GM13977 (cell line): ENCODE measurements at places on chromosomes 6 and 20.

- no peak for DNase-seq
Observed at GRCh38 chr20:36768768-36769430, 4.7 kb downstream of the DSN1 start.

GRCh38 chr6:128952902-128953301 is 70.0 kb downstream of the LAMA2 start:
- no peak for DNase-seq

- DNase-seq: no peak
Observed at GRCh38 chr6:98769546-98769945, 64.8 kb upstream of the POU3F2 start.

- no peak for DNase-seq
Observed at GRCh38 chr6:162736961-162737360, 9.2 kb downstream of the PACRG start.

GRCh38 chr20:32343439-32343838 is 14.7 kb upstream of the ASXL1 start:
- DNase-seq: no peak

- DNase-seq: no peak
Observed at GRCh38 chr6:16320533-16321340, 82.3 kb downstream of the GMPR start.

GRCh38 chr20:41701588-41702348 is 83.6 kb upstream of the CHD6 start:
- DNase-seq: no peak

DNA sequence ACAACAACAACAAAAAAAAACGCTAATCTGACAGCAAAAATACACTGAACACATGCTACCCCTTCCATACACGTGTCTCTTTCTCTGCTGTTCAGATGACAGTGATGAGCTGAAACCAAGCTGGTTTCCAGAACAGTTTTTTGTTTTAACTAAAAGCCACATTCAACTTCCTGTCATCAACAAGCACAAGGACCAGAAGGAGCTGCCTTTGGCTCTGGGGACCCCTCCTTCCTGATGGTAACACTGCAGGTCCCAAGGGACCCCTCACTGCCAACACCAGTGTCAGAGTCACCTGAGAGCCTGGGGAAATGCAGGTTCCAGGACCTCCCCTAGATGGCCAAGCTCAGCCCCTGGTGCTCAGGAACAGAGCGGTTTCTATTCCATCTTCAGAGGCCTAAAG is 6.0 kb downstream of the CST7 start:
- peak; percentile 49 for DNase-seq

GRCh38 chr6:129678463-129678862 is 31.5 kb downstream of the ARHGAP18 start:
- no peak for DNase-seq

DNA sequence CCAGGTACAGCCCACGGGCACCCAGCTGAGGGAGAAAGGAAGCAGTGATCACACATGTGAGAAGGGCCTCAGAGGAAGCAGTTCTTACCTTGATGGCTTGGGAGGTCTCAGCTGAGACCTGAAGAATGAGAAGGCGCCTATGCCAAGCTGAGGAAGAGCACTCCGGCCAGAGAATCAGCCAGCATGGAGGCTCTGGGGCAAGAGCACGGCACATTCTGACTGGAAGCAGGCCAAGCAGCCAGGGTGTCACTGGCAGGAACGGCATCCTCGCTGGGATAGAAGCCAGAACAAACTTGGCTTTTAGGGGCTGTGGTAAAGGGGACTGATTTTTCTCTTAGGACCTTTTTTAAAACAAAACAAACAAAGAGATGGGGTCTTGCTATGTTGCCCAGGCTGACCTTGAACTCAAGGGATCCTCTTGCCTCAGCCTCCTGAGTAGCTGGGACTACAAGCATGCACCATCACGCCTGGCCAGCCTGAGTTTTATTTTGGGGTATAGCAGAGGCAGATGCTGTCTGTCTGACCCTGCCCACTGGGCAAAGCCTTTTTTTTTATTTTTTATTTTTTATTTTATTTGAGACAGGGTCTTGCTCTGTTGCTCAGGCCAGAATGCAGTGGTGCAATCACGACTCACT is 17.6 kb downstream of the GHRH start:
- no peak for DNase-seq

DNA sequence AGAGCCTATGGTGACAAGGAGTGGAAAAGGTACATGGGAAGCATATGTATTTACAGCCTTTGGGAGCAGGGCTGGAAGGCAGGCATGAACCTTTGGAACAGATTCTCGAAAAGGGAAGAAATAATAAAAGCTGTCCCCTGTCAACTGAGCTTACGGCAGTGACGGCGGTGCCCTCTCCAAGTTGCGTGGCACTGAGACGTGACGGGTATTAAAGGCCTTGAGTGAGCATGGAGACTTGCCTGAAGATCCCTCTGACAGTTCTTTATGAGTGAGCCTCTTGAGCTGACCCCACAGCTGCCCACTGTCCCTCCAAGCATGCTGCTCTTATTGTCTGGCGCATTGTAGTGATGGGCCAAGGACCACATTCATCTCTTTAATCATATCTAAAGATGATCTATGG is 388.5 kb downstream of the ZFAND3 start:
- DNase-seq: no peak

GRCh38 chr20:9025011-9025410 is 43.9 kb upstream of the PLCB4 start:
- no peak for DNase-seq

DNA sequence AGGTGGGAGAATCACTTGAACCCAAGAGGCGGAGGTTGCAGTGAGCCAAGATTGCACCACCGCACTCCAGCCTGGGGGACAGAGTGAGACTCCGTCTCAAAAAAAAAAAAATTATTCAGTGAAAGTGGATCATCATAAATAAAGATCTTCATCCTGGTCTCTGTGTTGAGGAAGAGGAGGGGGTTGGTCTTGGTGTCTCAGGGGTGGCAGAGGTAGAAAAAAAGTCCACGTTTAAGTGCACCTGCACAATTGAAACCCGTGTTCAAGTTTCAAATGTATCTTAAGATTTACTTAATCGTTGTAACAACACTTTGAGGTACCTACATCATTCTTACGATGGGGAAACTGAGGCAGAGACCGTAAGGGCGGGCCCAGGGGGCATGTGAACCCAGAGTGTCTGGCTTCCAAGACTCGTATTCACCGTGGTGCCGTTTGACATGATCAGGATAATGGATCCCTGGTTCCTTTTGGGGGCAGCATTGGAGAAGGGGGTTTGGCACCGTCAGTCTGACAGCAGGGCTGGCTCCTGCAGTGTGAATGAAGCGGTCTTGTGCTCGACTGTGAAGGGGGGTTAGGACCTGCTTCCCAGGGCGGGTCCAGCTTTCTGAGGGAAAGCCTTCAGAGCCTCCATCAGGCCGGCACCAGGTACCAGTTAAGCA is 32.9 kb upstream of the ID1 start:
- DNase-seq: no peak

DNA sequence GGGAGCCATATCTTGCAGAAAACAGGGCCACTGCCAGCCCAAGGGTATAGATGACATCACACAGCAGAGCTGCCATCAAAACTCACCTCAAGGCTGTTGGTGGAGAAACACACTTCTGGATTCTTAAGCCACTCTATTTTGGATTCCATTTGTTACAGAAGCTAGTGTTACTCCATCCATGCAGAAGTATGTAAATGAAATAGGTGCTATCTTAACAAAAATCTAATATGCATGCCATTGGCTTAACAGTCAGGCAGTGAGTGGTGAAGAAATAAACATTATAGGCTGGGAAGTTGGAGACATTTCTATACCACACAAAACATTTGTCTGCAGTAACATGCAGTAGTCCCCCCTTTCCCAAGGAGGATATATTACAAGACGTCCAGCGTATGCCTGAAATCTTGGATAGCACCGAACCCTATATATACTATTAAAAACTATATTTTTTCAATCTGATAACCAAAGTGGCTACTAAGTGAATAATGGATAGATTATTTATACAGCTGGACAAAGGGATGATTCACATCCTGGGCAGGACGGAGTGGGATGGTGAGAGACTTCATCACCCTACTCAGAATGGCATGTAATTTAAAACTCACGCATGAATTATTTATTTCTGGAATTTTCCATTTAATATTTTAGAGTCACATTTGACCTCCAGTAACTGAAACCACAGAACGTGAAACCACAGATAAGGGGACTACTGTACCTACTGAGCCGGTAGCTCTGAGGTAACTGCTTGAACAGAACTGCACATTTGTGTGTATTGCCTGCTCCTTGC is 160.0 kb upstream of the PLN start:
- DNase-seq: no peak

DNA sequence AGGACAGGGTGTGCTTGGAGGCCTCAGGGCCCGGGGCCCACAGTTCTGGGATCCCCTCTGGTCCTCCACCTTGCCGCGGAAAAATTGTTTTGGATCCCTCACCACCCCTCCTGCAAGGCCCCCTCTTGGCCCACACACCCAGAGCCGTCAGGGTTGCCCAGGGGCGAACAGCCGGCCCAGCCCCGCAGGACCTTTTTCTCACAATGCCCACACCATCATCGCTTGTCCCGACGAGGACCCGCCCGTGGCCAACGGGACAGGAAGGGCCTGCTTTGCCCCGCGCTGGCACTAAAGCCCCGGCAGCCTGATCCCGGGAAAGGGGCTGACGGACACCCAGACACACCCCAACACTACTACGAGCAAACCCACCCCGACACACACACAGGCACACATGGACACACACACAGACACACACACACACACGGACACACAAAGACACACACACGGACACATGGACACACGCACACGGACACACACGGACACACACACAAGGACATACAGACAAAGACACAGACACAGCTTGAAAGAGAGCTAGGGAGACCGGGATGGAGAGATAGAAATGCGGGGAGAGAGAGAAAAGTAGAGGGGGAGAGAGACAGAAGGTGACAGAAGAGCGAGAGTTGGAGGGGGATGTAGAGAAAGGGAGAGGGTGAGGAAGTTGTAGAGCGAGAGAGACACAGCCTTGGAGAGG is 1493.5 kb upstream of the DEFB115 start:
- DNase-seq: no peak

GRCh38 chr6:22980446-22980845 is 411.1 kb downstream of the HDGFL1 start:
- DNase-seq: no peak

- DNase-seq: no peak
Observed at GRCh38 chr6:164072240-164072666, 657.7 kb downstream of the QKI start.

- DNase-seq: no peak
Observed at GRCh38 chr6:111989743-111990142, 64.2 kb upstream of the CCN6 start.

GRCh38 chr6:301929-302705 is 9.8 kb downstream of the DUSP22 start:
- no peak for DNase-seq

DNA sequence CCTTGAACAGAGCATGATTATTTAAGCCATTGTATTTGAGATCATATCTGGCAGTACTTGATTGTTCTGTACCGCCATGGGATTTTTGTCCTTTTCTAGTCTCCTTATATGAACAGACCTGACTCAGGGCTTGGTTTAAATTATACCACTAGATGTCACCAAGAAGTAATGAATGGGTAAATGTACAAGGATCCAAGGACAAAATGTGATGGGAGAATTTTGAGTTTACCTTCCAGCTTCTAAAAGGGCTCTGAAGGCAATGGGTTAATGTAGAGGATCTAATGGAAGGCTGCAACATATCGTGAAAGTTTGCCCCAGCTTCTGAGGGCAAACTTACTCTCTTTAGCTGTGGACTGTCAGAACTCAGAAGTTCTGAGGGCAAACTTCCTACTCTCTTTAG is 12.0 kb downstream of the RNF8 start:
- DNase-seq: no peak

DNA sequence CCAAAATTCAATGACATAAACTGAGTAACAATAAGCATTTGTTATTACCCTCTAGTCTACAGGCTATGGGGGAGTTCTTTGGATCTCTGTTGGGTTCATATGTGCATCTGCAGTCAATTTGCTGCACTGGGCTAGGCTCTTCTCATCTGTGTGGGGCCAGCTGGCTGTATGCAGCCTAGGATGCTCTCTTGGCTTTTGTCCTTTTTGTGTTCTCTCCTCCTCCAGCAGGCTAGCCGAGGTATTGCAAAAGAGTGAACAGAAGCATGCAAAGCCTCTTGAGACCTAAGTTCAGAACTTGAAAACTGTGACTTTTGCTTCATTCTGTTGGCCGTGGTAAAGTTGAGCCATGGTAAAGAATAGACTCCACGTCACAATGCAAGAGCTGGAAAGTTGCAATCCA is 62.8 kb upstream of the FOXO3 start:
- DNase-seq: peak; percentile 23

GRCh38 chr6:89553431-89553830 is 85.1 kb downstream of the LYRM2 start:
- DNase-seq: no peak

- no peak for DNase-seq
Observed at GRCh38 chr6:85137865-85138264, 312.0 kb upstream of the NT5E start.

DNA sequence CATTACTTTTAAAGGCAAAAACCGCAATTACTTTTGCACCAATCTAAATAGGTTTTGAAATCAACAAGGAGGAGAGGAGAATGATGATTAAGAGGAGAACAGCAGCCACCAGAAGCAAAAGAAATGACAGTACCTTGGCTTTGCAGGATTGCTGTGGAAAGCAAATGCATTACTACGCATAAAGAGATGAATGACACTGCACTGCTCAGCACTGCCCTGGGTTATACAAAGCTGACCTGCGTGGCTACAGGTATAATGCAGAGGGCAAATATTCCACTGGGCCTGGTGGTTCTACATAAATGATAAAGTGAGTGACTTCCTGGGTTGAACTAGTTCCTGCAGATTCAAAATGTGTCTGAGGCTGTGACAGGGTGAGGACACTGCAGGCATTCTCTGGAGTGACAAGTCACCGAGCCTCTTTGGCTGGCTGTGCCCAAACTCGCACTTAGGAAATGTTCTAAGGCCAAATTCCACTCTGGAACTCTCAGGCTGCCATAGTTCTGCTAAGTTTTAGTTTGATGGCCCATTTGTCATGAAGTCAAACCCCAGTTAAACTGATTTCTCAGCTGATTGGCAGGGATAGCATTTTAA is 78.6 kb downstream of the INSM1 start:
- DNase-seq: no peak

- peak; percentile 66 for DNase-seq
Observed at GRCh38 chr20:478949-479429, 16.7 kb upstream of the TBC1D20 start.
